Esophagus squamous epithelium (tissue), 5 donors: ENCODE measurements at places on chromosomes 3 and 15.

- DNase-seq, result peak; percentile 70
Measured at GRCh38 chr15:74787251-74788041, 5.6 kb downstream of the CSK start.

GRCh38 chr3:30162579-30162978, 443.8 kb upstream of the TGFBR2 start:
- no peak for DNase-seq

- no peak for DNase-seq
Measured at GRCh38 chr15:90001683-90002427, 731 bp downstream of the ZNF710 start.

- DNase-seq, result no peak
Measured at GRCh38 chr3:264394-265156, 68.0 kb downstream of the CHL1 start.

- no peak for DNase-seq
Measured at GRCh38 chr3:15120986-15121385, 22.0 kb upstream of the RBSN start.

DNA sequence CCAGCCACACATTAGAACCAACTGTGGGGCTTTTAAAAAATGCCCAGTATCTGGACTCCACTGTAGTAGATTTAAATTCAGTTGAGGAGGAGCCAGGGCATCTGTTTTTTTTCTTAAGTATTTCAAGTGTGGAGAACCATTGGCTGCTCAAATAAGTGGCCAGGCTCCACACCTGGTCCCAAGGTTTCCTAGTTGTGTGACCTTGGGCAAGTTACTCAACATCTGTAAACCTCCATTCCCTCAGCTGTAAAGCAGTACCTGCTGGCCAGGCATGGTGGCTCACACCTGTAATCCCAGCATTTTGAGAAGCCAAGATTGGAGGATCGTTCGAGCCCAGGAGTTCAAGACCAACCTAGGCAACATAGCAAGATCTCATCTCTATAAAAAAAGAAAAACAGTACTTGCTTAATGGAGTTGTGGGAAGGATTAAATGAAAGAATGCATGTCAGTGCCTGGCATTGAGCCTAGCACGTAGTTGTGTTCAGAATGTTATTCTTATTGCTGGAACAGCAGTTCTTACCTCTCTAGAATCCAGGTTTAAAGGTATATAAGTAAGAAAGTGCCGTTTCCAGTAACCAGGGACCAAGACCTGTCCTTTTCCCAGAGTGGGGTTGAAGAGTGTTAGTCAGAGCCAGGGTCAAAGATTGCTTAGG, 2.0 kb downstream of the PPP1R14D start:
- DNase-seq, result no peak

DNA sequence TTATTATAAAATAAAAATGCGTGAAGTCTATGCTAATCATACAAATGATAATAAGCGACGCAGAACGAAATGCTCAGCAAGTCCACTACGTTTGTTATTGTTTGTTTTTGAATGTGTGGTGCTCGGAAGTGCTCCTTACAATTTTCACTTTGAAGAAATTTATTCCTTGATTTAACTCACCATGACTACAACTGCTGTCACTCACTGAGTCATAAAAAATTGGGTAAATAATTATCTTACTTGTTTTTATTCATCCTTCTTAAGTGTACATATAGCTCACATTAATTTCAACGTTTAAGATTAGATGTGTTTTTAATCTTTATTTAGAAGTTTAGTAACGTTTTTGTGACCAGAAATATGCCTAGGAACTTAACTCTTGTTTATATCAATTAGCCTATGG, 66.7 kb upstream of the NANOGP8 start:
- DNase-seq, result no peak

GRCh38 chr15:66786708-66787488, 84.9 kb downstream of the SMAD6 start:
- DNase-seq, result no peak

DNA sequence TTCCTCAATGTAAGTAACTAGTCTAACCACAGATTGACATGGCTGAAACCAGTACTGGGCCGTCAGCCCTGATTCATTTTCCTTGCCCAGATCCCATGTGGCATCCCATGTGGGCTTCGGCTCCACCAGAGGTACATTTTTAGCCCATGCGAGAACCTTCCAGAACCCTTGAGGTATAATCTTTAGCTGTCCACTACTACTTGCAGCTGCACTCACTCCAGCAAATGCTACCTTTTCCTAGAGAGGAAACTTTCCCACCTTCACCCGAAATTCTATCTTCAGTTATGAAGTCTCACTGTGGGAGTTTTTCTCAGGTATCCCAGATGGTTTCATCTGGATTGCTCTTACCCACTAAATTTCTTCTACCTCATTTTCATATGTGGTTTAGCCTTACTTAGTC, 907.2 kb downstream of the ROBO1 start:
- DNase-seq, result no peak

DNA sequence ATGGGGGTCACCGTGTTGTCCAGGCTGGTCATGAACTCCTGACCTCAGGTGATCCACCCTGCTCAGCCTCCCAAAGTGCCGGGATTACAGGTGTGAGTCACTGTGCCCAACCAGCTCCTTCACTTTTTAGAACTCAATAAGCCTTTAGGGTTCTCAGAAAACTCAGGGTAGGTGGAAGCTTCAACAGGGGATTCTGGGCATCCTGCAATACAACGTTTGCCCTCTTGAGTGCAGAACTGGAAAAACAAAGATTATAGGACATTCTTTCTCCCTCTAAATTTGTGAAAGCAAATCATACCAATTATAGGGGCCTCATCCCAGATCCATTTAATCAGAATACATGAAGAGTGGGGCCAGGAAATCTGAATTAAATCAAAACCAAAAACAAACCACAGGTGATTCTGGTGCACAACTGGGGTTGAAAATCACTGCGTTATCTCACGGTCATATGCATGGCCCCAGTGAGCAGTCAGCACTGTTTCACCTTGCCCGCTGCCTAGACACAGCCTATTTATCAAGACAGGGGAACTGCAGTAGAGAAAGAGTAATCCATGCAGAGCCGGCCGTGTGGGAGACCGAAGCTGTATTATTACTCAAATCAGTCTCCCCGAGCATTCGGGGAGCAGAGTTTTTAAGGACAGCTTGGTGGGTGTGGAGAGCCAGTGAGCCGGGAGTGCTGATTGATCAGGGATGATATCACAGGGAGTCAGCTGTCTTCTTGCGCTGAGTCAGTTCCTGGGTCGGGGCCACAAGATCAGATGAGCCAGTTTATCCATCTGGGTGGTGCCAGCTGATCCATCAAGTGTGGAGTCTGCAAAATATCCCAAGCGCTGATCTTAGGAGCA, 58.4 kb downstream of the TMEM44 start:
- no peak for DNase-seq

- DNase-seq, result no peak
Measured at GRCh38 chr3:73352841-73353645, 271.7 kb downstream of the PDZRN3 start.

- DNase-seq, result no peak
Measured at GRCh38 chr15:96246057-96246456, 84.4 kb upstream of the NR2F2 start.

- no peak for DNase-seq
Measured at GRCh38 chr3:132205609-132206008, 111.6 kb upstream of the ACP3 start.

GRCh38 chr3:100702082-100702979, 7.0 kb upstream of the TFG start:
- DNase-seq, result no peak

GRCh38 chr3:183108001-183108449, 8.7 kb upstream of the MCCC1 start:
- no peak for DNase-seq

GRCh38 chr3:34239875-34240274, 441.4 kb downstream of the PDCD6IP start:
- no peak for DNase-seq
